ENCODE measurements at places on chromosomes 1 and 21.

GRCh38 chr21:32494934-32495709 lies 82.6 kb downstream of the EVA1C start:
- no peak for DNase-seq

DNA sequence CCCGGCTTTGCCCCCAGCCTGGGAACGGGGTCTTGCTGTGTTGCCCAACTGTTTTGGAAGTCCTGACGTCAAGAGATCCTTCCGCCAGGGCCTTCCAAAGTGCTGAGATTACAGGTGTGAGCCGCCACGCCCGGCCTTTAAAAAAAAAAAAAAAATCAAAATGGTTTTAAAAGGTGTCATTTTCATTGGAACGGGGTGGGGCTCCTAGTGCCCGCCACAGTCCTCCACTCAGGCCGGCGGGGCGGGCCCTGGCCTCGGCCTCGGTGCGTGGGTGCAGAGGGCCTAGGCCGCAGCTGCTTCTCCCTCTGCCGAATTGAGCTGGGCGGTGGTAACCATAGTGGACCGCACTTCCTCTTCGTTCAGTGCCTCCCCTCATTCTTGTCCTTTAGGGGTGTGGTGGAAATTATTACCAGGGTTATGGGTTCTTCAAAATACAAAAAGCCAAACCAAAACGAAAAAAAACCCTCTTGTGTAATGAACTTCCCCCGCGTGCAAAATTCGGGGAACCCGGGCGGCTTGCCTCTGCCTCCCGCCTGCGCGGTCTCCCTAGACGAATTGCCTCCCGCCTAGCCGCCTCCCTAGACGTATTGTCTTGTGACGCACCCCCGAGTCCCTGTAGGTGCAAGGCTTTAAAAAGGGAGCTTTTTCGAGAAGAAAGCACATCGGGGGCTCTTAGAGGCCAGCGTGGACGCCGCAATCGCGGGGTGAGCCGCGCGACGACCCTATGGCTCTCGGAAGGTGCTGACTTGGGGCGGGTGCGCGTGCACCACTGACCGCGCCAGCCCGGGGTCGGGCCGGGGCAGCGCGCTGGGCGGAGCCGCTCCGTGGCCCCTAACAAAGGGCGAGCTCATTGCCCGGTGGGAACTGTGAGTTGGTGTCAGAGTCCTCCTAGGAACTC lies 10.5 kb upstream of the SPEN start:
- no peak for DNase-seq

GRCh38 chr1:204563307-204563706 lies 47.1 kb downstream of the MDM4 start:
- no peak for DNase-seq

GRCh38 chr1:205477759-205478247 lies 22.0 kb upstream of the BLACAT1 start:
- DNase-seq: no peak

GRCh38 chr1:111455642-111456031 lies 6.4 kb downstream of the ATP5PB start:
- DNase-seq: no peak

DNA sequence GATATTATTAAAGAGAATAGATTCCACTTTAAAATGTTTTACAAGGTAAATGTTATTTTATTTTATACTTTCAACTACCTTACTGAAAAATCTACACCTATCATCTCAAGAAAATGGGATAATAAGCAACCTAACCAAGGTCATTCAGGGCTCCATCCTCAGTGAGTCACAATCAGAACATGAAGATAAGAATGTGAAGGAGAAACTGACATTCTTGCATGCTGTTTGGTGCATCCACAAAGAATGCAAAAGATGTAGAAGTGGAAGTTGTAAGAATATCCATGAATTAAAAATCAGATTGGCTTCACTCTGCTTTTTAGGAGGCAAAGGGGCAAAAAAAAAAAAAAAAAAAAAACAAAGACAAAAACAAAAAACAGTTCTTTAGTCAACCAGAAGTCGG lies 6.5 kb downstream of the WARS2 start:
- no peak for DNase-seq

- no peak for DNase-seq
Observed at GRCh38 chr1:207040181-207040533, 7.6 kb upstream of the C1orf116 start.

- no peak for DNase-seq
Observed at GRCh38 chr1:193338194-193338593, 151.8 kb upstream of the B3GALT2 start.

- DNase-seq: no peak
Observed at GRCh38 chr21:33075128-33075527, 5.2 kb downstream of the OLIG1 start.

- no peak for DNase-seq
Observed at GRCh38 chr1:182869241-182869666, 30.1 kb downstream of the DHX9 start.

GRCh38 chr1:164583835-164584539 lies 25.0 kb downstream of the PBX1 start:
- no peak for DNase-seq

- DNase-seq: no peak
Observed at GRCh38 chr21:37447288-37447936, 80.8 kb downstream of the DYRK1A start.

DNA sequence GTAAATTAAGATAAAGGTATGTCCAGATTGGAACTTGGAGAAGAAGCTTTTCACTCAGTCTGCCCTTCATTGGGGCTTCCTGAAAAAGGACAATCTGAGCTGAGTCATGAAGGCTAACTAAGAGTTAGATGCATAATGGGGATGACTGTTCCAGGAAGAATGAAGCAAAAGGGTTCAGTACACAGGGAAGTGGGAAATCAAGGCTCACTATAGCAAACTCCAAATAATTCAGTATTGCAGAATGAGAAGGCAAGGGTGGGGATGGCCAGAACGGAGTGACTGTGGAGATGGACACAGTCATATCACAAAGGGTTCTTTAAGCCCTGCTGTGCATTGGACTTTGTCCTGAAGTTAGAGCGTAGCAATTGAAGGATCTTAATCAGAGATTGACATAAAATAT lies 158.3 kb downstream of the FGGY start:
- DNase-seq: no peak

DNA sequence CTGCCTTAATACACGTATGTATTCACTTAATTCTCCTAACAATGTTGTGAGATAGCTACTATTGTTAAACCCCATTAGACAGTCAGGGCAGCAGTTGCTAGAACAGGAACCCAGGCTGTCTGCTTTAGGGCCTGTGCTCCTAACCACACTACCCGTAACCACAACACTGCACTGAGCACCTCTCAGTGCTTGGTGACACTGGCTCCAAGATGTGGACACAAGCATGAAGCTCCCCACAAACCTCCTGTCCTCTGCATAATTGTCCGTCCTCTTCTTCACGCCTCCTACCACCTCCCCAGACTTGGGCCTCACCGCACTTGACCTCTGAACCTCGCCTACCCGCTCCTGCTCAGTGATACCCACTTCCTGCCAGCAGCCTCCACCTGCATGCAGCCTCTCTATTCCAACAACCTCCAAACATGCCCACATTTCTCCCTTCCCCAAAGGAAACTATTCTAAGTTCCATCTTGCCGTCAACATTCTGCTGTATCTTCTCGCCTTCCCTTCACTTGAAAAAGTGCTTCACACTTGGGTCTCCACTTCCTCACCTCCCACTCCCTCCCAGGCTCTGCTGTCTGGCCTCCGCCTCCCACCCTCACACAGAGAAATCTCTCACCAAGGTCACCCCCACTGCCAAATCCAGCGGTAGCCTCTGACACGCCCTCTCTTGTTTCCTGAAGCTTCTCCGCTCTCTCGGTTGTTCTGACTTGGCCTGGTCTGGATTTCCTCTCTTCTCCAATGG lies 14.6 kb upstream of the AHDC1 start:
- no peak for DNase-seq

DNA sequence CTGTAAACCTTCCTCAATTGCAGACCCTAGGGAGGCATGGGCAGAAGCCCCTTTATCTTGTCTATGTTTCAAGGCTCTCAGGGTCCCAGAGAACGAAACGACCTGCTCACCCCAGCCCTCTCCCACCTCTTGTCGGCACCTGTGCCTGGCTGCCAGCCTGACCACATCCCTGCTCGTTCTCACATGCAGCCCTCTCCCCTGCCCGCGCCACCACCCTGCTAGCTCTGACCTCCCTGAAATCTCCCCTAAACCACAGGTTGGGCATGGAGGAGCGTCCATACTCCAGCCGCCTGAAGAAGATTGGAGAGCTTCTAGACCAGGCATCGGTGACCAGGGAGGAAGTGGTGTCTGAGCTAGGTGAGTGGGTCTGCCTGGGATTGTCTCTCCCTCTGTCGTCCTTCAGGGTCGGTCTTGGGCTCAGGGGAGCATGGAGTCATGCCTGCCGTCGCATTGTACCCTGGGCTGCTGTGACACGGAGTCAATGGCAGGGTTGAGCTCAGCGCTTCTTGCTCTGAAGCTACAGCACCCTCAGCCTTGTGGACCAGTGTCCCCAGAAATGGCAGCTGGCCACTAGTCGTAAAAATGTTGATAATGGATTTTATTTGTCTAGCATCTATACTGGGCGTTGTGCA lies 3.6 kb downstream of the ADPRS start:
- no peak for DNase-seq

GRCh38 chr1:64624218-64624713 lies 120.6 kb upstream of the RAVER2 start:
- DNase-seq: no peak

DNA sequence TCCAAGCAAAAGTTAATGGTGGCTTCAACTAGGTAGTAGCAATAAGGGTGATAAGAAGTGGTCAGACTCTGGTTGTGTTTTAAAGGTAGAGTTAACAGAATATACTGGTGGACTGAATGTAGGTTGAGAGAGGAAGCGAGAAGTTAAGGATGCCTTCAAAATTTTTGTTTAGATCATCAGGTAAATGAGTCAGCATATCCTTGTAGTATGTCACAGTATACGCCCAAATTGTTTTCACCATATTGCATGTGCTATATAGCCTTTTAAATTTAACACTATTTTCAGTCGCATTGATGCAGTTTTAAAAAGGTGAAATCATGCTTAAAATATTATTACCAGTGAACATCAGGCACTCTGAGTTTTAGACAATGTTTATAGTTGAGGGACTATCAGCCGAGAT lies 74.6 kb downstream of the RBM11 start:
- DNase-seq: no peak

DNA sequence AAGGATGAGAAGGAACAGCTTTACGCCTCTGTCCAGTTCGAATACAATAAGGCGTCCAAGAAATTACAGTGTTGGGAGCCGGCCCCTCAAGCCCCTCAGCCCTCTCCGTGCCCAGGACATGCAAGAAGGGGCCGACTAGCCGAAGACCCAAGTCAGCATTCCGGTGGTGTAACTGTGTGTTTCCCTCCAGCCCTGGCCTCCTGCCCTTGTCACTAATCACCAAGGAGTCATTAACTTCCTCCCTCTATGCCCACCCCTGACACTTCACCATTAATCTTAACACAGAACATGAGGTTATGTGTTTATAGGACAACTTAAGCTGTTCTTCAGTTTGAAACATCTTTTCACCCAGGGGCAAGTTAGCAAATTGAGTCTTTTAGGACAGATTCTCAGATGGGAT lies 16.4 kb upstream of the C4BPB start:
- DNase-seq: no peak

DNA sequence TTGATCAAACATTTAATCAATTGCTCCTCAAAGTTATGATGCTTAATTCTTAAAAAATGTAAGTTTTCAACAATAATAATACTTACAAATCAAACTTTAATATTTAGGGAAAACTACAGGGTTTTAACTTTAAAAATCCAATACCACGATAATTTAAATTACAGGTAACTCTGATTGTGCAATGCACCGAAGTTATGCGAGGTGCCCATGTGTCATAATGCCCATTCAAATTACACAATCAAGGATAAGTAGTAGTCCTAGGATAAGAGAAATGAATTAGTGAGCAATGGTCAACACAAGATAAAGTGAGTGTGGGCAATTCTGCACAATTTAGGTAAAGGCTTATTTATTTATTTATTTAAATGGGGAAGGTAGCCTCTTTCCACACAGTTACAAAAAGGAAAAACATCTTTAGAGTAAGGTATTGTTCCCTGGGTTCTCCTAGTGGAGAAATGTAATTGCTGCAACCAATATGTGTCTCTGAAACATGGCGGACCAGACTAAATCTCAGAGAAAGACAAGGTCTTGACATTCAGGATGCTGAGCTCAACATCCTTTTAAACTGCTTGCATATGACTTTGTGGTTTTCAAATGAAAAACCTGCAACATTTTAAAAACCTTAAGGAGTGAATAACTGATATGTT lies 164.2 kb downstream of the TTLL7 start:
- no peak for DNase-seq

GRCh38 chr1:210641582-210641981 lies 312.9 kb downstream of the HHAT start:
- no peak for DNase-seq

All from NCI-H187 treated with DMSO at 0.1 percent for 48 hours (cell line).